ENCODE measurements at places on chromosomes 7 and 10.

GRCh38 chr10:117472872-117473271, 69.7 kb upstream of the EMX2 start:
- DNase-seq: no peak

DNA sequence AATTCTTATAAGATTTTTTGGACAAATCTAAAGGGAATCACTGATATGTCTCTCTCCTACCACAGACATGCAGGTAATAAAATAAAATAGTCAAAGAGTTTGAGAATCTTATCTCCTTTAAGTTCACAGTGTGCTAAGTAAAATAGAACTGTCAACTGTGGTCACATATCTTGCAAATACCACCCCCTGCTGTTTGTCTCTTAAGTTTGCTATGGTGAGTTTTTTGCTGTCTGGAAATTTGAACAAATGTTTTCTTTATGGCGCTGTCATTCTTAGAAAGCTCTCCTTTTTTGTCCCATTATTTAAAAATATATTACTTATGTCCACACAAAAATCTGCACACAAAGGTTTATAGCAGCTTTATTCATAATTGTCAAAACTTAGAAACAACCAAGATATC, 19.6 kb downstream of the GIMAP5 start:
- no peak for DNase-seq

DNA sequence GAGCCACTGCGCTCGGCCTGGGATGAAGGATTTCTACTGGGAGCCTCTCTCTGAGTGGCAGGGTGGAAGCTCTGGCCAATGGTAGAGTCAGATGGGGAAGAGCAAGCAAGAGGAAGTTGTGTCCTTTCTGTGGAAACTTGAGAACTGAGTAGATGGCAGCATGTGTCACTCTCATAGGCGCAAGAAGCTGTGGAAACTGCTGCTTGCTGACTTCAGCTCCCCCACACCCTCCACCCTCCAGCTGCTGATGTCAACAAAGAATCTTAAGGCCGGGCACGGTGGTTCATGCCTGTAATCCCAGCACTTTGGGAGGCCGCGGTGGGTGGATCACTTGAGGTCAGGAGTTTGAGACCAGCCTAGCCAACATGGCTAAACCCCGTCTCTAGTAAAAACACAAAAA, 39.8 kb upstream of the SRGN start:
- no peak for DNase-seq

- no peak for DNase-seq
These were observed 88.1 kb upstream of the FOXI2 start for GRCh38 chr10:127648885-127649284.

- DNase-seq: no peak
These were observed 170.8 kb downstream of the PDE1C start for GRCh38 chr7:31899356-31899927.

- DNase-seq: no peak
These were observed 60.0 kb upstream of the ACSM6 start for GRCh38 chr10:95133997-95134396.

DNA sequence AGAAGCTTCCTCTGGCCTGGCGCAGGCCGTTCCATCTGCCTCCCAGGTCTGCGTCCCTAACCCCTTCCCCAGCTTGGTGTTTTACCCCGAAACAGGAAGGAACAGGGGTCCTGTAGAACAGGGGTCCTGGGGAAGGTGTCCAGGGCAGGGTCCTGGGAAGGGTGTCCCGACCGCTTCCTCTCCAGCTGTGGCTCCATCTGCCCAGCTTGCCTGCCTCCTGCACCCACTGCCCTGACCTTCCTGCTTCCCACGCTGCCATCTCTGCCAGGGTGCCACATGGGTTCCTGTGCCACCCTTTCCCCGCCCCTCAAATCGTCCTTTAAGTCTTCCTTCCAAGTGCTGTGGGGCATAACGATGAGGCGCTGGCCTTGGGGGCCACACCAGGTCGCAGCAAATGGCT, 32.4 kb downstream of the WDR86 start:
- no peak for DNase-seq

DNA sequence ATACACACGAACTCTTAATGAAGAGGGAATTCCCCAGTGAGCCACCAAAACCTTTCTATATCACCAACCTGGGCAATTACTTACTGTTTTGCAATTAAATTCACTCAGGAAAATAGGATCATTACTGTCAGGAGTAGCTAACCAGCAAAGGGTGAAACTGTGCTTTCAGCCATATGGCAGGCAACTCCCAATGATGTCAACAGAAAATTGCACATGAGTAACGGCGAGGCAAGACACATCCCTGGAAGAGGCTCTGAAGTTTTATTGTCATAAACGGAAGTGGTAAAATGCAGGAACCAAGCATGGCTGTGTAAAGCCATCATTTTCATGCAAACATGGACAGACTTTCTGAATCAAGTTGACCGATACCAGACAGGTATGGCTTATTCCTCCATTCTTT, 548.9 kb upstream of the AUTS2 start:
- DNase-seq: no peak

DNA sequence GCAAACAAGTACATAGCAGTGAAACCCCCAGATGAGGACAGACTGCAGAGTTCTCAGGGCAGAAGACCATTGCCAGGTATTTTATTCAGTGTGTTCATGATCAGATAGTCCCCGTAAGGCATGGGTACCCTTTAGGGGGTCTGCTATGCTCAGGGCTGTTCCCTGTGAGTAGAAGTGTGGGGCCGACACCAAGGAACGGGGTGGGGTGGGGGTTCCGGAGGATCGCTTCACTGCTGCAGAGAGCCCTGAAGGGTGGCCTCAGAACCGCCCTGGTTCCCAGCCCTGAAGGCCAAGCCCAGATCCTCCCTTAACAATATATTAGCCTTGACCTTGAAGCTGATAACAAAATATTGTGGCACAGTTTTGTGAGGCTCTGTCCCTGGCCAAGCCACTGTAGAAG, 89.6 kb downstream of the ACTR3B start:
- no peak for DNase-seq

GRCh38 chr10:132544744-132545658, 7.4 kb downstream of the INPP5A start:
- DNase-seq: no peak

DNA sequence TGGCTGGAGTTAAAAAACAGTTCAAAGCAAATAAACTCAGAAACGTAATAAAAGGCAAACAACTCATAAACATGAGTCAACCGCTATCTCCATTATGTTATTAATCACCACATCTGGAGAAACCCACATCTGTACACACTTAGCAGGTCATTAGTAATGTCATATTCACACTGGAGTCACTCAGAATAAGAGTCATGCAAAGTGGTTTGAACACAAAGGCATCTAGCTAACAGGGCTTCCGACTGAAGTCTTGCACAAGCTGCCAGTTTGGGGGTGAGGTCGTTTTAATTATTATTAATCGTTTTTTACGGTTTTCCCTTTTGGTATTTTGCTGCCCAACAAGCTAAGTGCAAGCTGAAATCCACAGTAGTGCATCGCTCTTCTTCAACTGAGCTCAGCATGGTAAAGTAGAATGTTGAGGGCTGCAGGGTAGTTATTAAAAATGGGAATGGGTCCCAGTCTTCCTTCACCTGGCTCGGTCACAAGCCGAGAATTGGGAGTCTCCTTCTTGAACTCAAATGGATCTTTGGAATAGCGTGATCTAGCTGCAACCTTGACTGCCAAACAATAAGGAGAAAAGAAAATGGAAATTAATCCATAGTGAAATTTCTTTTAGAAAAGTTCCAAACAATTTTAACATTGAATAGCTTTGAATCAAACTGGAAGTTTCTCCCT, 663.5 kb downstream of the KCNMA1 start:
- no peak for DNase-seq

GRCh38 chr7:79570903-79571302, 117.4 kb upstream of the MAGI2 start:
- no peak for DNase-seq

DNA sequence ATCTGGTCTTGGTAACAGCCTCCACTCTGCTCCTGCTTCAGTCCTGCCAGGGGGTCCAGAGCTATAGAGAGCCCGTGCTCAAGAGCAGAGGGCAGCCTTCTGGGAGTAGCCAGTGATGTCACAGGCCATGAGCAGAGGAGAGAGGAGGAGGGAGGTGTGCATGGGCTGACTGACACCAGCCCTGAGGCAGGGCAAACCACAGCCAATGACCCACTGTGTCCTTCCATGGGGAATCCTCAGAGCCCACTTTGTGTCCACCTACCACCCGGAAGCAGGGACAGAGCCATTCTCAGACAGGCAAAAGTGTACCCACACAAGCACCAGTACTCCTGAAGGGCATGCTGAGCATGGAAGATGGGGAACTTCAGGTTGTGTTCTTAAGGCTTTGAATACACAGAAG, at the start of gene PAX4:
Gene PAX4, minus strand, starts transcription at position 101 of the 400 bp plus-strand sequence. CDS start 2,214 bp downstream, outside the sequence.
- no peak for DNase-seq

- no peak for DNase-seq
These were observed 17.9 kb upstream of the CCSER2 start for GRCh38 chr10:84310470-84310869.

DNA sequence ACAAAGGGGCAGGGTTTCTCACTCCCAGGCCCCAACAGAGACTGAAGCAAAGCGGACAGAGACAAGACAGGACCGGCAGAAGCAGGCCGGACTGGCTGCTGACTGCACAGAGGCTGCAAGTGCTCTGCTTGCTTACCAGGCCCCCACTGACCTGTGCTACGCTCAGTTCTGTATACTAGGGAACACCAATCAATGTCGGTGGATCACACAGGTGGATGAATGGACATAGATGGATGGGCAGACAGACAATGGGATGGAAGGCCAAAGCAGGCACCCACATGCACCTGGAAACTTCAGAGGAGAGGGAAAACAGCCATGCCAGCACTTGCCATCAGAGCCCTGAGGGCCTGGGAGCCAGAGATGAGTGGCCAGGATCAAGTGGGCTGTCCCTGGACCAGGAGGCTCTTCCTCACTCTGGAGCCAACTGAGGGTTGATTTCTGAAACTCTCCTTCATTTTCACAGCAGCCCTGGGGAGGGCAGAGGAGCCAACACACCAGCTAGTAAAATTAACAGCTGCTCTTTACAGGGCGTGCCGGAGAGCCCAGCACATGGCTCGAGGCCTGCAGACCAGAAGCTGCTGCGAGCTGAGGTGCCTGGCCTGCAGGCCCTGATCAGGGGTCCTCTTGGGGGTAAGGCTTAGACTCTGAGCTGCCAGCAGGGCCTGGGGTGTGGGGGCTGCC, 243.6 kb downstream of the KCNMA1 start:
- no peak for DNase-seq

GRCh38 chr7:40015790-40016296, 65.8 kb downstream of the CDK13 start:
- DNase-seq: no peak

- DNase-seq: no peak
These were observed 2.3 kb downstream of the GLI3 start for GRCh38 chr7:42234736-42235135.

- DNase-seq: no peak
These were observed 44.2 kb downstream of the ZCCHC24 start for GRCh38 chr10:79401015-79401921.

DNA sequence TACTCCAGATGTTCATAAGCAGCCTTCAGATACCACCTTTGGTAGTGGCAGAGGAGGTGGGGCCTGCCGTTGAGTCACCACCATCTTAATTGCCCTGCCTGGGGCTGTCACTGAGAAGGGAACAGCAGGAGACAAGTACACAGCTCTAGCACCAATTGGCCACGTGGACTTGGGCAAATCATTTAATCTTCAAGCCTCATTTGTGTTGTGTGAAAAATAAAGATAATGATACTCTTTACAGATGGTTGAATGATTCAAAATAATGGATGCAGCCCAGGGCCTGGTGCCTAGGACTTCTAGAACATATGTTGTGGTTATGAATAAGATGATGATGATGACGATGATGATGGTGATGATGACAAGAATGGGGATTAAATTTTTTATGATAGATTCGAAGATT, 111.9 kb upstream of the ADAM12 start:
- no peak for DNase-seq

DNA sequence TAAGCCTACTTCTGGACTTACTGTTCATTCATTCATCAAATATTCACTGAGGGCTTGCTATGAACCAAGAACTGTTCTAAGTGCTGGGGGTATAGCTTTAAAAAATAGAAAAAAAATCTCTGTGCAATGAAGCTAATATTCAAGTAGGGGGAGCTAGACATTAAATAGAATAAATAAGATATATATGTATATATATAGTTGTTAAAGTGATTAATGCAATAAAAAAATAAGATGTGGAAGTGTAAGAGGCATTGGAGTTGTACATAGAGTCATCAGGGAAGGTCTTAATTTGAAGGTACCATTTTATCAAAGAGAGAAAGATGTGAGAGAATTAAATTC, 181.2 kb upstream of the AGR3 start:
- DNase-seq: no peak

GRCh38 chr7:31145339-31145738, 93.2 kb downstream of the ADCYAP1R1 start:
- no peak for DNase-seq

DNA sequence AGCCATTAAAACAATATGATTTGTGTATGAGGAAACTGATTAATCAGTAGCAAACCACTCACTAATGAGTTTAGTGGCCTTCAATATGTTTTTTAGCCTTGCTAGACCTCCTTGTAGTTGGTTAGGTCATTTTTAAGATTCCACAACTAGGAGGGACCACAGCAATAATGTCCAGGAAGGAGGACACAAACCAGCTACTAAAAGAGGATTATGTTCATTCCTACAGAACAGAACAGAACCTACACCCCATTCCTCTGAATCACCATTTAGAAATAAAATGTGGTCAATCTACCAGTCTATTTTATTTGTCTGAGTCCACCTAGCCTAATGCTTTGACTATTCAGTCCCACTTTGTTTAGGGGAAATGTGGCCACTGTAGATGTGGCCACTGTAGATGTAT, 226.3 kb downstream of the GLI3 start:
- DNase-seq: no peak

DNA sequence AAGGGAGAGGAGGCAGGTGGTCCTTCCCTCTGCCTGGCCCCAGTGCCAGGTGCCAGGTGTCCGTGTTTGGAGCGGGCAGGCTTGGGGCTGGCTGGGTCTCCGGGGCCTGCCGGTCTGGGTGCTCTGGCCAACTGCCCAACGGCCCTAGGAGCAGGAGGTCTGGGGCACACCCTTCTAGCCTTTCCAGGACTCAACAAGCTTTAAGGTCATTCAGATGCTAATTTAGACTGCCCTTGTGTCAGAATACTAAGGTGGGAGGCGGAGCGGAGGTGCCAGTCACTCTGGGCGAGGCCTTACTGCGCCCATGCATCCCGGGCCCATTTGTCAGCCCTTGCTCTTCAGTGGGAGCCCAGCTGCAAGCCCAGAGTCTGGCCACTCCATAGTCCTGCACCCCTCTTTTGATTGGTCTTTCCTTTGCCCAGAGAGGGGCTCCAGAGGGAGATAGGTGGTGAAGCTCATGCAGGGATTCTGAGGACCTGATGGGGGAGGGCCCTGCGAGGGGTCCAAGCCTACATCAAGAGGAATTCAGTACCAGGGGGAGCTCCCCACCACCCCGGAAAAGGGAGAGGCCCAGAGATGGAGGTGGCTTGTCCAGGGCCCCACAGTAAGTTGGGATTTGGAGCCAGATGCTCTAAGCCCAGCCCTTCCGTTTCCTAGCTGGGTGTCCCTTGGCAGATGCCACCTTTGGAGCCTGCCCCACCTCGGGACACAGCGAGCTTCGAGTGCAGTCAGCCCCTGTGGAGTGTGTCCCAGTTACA, 1.3 kb downstream of the PGAM2 start:
- no peak for DNase-seq

Measured in activated CD4-positive, alpha-beta T cell treated with anti-CD3 and anti-CD28 coated beads, Interleukin-2, amount 50 U/mL, for 24 hours (primary cell).